ENCODE measurements at places on chromosomes 3 and 15.

- H3K4me3 ChIP-seq: no peak overlapping the region
- DNase-seq: no peak
- peaks cover 10% of the 10 kb centered on the region for H3K4me1 ChIP-seq
- H3K27me3 ChIP-seq: no peaks in the 10 kb centered on the region
- peaks cover 17% of the 10 kb centered on the region for H3K36me3 ChIP-seq
Observed at GRCh38 chr3:131047582-131047981, 20.9 kb downstream of the NEK11 start.

DNA sequence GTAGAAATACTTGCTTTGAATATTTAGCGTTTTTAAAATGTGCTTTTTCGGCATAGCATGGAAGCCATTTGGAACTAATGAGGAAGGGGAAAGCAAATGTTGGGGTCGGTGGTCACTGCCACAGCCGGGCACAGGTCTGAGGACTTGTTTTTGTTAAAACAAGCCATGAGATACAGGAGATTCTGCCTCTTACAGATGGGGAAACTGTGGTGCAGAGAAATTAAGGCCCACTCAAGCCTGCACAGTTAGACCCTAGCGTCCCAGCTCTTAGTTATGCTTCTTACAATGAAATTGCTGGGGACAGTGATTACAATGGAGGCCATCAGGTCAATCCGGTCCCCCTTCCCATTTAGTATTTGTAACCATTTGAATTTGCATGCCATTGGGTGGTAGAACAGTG lies 2.5 kb upstream of the GPR171 start:
- H3K4me3 ChIP-seq: peak overlapping the region; percentile 53
- DNase-seq: no peak
- H3K27ac ChIP-seq: peak overlapping the region; percentile 96

- H3K4me1 ChIP-seq: no peaks in the 10 kb centered on the region
- no peak overlapping the region for H3K27ac ChIP-seq
- H3K27me3 ChIP-seq: no peaks in the 10 kb centered on the region
Observed at GRCh38 chr3:118736107-118736506, 298.5 kb downstream of the IGSF11 start.

- no peak overlapping the region for H3K27ac ChIP-seq
- H3K4me1 ChIP-seq: no peaks in the 10 kb centered on the region
- DNase-seq: no peak
- peaks cover 15% of the 10 kb centered on the region for H3K27me3 ChIP-seq
Observed at GRCh38 chr15:52893338-52893737, 103.2 kb upstream of the ONECUT1 start.

DNA sequence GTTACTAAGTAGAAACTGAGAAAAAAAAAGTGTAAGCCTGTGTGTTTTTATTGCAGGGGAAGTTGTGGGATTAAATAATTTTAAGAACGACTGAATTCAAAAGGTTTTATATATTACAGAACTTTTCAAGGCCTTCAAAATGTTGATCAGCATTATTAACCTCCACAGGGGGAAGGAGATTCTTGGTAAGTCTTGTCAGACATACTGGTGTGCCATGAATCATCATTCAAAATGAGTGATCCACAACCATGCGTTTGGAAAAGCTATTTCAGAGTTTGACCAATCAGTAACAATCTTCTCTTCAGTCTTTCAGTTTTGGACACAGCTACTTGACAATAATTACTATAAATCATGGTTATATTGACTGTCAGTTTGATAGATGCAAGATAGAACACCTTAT lies 70.2 kb downstream of the ADAMTS9 start:
- no peak overlapping the region for H3K27ac ChIP-seq
- H3K4me1 ChIP-seq: no peaks in the 10 kb centered on the region
- H3K36me3 ChIP-seq: no peaks in the 10 kb centered on the region
- DNase-seq: no peak

DNA sequence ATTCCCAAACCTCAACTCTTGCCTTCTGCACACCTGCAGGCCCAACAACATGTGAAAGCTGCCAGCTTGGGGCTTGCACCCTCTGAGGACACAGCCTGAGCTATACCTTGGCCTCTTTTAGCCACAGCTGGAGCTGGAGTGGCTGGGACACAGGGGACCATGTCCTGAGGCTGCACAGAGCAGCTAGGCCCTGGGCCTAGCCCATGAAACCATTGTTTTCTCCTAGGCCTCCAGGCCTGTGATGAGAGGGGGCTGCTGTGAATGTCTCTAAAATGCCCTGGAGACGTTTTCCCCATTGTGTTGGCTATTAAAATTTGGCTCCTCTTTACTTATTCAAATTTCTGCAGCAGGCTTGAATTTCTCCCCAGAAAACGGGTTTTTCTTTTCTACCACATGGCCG lies 7.2 kb downstream of the ZKSCAN7 start:
- no peak overlapping the region for H3K27ac ChIP-seq
- no peak for DNase-seq

- no peak overlapping the region for H3K27ac ChIP-seq
- no peak overlapping the region for H3K4me3 ChIP-seq
- H3K4me1 ChIP-seq: no peaks in the 10 kb centered on the region
- no peaks in the 10 kb centered on the region for H3K27me3 ChIP-seq
- no peaks in the 10 kb centered on the region for H3K36me3 ChIP-seq
Observed at GRCh38 chr15:78676424-78677110, 35.6 kb upstream of the CHRNB4 start.

- H3K4me3 ChIP-seq: no peak overlapping the region
- peaks cover 15% of the 10 kb centered on the region for H3K27me3 ChIP-seq
- H3K36me3 ChIP-seq: no peaks in the 10 kb centered on the region
- no peak for DNase-seq
Observed at GRCh38 chr3:127749361-127749760, 73.0 kb downstream of the MGLL start.

- H3K4me1 ChIP-seq: no peaks in the 10 kb centered on the region
- H3K27me3 ChIP-seq: no peaks in the 10 kb centered on the region
- no peak for DNase-seq
- H3K27ac ChIP-seq: no peak overlapping the region
- no peak overlapping the region for H3K4me3 ChIP-seq
Observed at GRCh38 chr15:89761009-89761831, 10.2 kb upstream of the MESP1 start.

- H3K27ac ChIP-seq: no peak overlapping the region
- H3K4me1 ChIP-seq: peaks cover 7% of the 10 kb centered on the region
- no peak overlapping the region for H3K4me3 ChIP-seq
- no peak for DNase-seq
- H3K36me3 ChIP-seq: no peaks in the 10 kb centered on the region
Observed at GRCh38 chr15:79643393-79643792, 211.3 kb downstream of the MINAR1 start.

DNA sequence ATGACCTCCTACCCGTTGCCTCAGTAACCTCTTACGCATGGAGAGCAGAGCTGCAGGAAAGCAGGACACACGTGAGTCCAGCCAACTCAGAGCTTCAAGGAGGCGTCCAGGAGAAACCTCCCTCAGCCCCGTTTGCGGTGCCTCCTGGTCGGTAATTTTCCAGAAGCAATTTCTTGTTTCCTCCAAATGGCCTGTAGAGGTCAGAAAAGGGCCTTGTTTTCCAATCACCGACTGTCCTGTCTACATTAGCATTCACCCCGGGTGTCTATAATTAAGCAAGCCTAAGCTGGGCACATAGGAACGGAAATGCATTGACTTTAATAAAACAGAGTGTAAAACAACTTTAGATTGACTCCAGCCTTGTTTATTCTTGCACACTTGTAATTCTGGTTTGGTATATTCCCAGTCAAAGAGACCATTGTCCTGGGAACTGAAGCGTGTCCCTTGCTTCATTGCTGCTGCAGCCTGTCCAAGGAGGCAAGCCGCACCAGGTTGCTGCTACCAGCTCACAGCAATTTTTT lies 836.2 kb downstream of the AGBL1 start:
- no peak overlapping the region for H3K27ac ChIP-seq
- peaks cover 19% of the 10 kb centered on the region for H3K27me3 ChIP-seq
- no peaks in the 10 kb centered on the region for H3K36me3 ChIP-seq
- H3K4me3 ChIP-seq: no peak overlapping the region
- no peaks in the 10 kb centered on the region for H3K4me1 ChIP-seq

GRCh38 chr15:67208396-67208795 lies 46.1 kb downstream of the AAGAB start:
- H3K27ac ChIP-seq: peak overlapping the region; percentile 1
- no peaks in the 10 kb centered on the region for H3K4me1 ChIP-seq
- DNase-seq: no peak
- H3K36me3 ChIP-seq: peaks cover 77% of the 10 kb centered on the region
- no peak overlapping the region for H3K4me3 ChIP-seq

- peak overlapping the region; percentile 77 for H3K27ac ChIP-seq
- H3K36me3 ChIP-seq: peaks cover 4% of the 10 kb centered on the region
Observed at GRCh38 chr15:85402195-85402881, 21.9 kb downstream of the AKAP13 start.

DNA sequence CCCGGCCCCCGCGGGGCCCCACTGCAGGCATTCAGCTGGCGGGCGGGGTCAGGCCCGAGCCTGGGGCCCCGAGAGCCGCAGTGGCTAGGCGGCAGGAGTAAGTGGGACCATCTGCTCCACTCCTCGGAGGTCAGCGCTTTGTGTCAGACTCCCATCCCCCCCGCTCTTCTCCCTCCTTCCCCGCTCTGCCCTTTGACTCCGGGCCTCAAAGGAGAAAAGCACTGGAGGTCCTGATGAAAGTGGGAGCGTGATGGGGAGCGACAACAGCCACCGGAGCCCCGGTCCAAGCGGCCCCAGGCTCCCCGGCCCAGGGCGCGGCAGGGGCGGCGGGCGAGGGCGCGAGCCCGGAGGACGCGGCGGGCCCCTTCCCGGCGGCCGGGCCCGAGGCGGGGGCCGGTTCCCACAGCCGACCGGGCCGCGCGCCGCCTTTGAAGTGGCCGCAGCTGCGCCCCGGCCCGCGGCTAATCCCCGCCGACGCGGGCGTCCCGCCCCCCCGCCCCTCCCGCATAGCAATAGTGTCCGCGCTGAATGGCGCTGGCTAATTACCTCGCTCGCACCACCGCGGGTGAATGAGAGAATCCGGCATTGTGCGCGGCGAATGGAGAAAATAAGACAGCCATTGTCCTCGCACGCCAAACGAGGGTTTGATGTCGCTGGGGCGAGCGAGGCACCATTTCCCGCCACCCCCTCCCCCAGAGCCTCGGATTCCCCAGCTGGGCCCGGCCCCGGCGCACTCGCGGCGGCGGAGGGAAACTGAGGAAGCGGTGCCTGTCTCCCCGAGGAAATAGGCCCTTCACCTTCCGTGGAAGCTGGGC lies 22.4 kb downstream of the IGDCC3 start:
- H3K4me1 ChIP-seq: peaks cover 7% of the 10 kb centered on the region
- H3K36me3 ChIP-seq: no peaks in the 10 kb centered on the region
- peak overlapping the region; percentile 56 for H3K4me3 ChIP-seq
- no peak overlapping the region for H3K27ac ChIP-seq
- no peak for DNase-seq
- peaks cover 71% of the 10 kb centered on the region for H3K27me3 ChIP-seq

- peak overlapping the region; percentile 83 for H3K27ac ChIP-seq
- H3K27me3 ChIP-seq: no peaks in the 10 kb centered on the region
- H3K4me1 ChIP-seq: peaks cover 60% of the 10 kb centered on the region
- DNase-seq: no peak
Observed at GRCh38 chr15:65818927-65819562, 27.0 kb upstream of the DENND4A start.

- H3K27ac ChIP-seq: no peak overlapping the region
- no peak overlapping the region for H3K4me3 ChIP-seq
- H3K36me3 ChIP-seq: no peaks in the 10 kb centered on the region
- no peak for DNase-seq
- H3K27me3 ChIP-seq: peaks cover 28% of the 10 kb centered on the region
Observed at GRCh38 chr15:39914977-39915376, 5.1 kb downstream of the GPR176 start.

- no peak for DNase-seq
- no peaks in the 10 kb centered on the region for H3K4me1 ChIP-seq
- peaks cover 59% of the 10 kb centered on the region for H3K27me3 ChIP-seq
Observed at GRCh38 chr15:61182946-61183345, 46.2 kb downstream of the RORA start.

DNA sequence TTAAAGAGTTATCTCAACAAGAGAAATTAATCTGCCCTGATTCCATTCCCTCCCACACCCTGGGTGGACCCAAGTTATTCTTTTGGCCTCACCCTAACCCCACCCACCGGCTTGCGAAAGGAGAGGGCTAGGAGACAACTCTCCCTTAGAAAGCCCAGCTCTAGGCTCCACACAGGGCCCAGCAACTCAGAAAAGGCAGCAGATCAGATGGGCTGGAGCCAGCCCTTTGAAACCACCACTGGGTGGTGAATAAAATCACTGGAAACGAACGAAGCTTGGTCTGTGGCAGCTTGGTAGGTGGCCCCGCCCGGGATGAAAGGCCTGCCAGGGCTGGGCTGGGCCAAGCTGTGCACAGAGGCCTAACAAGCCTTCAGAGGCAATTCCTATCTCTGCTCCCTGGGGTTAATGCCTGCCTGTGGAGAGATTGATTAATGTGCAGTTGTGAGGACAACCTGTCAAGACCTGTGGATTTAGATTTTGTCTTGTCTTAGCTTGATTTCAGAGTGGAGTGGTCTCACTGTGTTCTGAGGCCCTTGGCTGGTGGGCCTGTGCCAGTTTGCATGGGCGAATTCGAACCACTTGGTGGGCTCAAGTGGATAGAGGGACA lies 38.8 kb downstream of the BHLHE40 start:
- peaks cover 84% of the 10 kb centered on the region for H3K4me1 ChIP-seq
- DNase-seq: no peak
- H3K36me3 ChIP-seq: no peaks in the 10 kb centered on the region
- no peak overlapping the region for H3K4me3 ChIP-seq

GRCh38 chr15:93288728-93289294 lies 199.8 kb upstream of the RGMA start:
- H3K36me3 ChIP-seq: no peaks in the 10 kb centered on the region
- no peak for DNase-seq
- peaks cover 25% of the 10 kb centered on the region for H3K27me3 ChIP-seq
- no peaks in the 10 kb centered on the region for H3K4me1 ChIP-seq
- no peak overlapping the region for H3K27ac ChIP-seq

GRCh38 chr15:31930967-31931366 lies 99.3 kb upstream of the CHRNA7 start:
- H3K4me3 ChIP-seq: no peak overlapping the region
- peak; percentile 43 for DNase-seq
- H3K27me3 ChIP-seq: peaks cover 48% of the 10 kb centered on the region
- H3K36me3 ChIP-seq: no peaks in the 10 kb centered on the region
- peaks cover 16% of the 10 kb centered on the region for H3K4me1 ChIP-seq
- H3K27ac ChIP-seq: no peak overlapping the region
